CD4-positive, CD25-positive, alpha-beta regulatory T cell (primary cell): ENCODE measurements at places on chromosomes 7 and 10. TPM values are rescaled to one million over a fixed set of nuclear protein-coding genes. Genes with fewer than 3 reads are reported as not detected.

The NAT16 gene
- not detected for total RNA-seq

The SLC16A9 gene
- 0.42 TPM for total RNA-seq

The GRID2IP gene
- 0.15 TPM for total RNA-seq

The PURB gene
- total RNA-seq, result 29.9 TPM

The CCNY gene
- total RNA-seq, result 58.3 TPM

DNA sequence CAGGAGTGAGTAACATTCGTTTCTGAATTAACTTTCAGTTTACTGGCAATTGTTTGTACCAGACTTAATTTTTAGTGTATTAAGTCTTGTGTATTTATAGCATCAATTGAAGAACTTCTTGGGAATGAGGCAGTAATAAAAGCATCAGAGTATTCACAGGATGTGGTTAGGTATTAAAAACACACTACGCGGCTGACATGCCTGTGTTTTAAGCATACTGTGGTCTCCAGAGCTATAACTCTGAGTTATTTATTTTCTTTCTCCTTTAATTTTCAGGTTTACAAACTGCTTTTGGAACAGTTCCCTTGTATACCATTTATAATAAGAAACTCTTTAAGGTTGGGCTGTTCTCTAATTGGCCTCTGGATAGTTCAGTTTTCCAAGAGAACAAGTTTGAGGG is 626.1 kb upstream of the NRG3 start:
- no peaks in the 10 kb centered on the region for H3K4me1 ChIP-seq
- H3K27me3 ChIP-seq, result no peaks in the 10 kb centered on the region
- no peak overlapping the region for H3K27ac ChIP-seq
- no peak overlapping the region for H3K4me3 ChIP-seq
- no peaks in the 10 kb centered on the region for H3K36me3 ChIP-seq

DNA sequence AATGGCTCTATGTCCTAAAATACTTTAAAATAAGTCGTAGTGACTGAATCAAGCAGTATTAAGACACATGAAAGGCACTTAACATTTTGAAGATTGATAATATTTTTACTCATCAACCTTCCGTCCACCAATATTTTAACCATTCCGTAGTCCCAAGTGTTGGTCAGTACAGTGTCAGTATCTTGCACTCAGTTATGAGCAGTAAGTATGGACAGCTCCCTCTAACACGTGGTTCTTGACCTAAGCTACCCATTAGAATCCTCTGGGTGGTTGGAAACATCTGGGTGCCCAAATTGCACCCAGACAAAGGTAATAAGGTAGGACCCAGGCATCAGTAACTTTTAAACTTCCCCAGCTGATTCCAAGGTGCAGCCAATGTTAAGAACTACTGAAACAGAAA is 260.2 kb downstream of the HDAC9 start:
- H3K27me3 ChIP-seq, result no peaks in the 10 kb centered on the region
- no peaks in the 10 kb centered on the region for H3K4me1 ChIP-seq
- DNase-seq, result no peak
- no peaks in the 10 kb centered on the region for H3K36me3 ChIP-seq
- H3K4me3 ChIP-seq, result no peak overlapping the region

DNA sequence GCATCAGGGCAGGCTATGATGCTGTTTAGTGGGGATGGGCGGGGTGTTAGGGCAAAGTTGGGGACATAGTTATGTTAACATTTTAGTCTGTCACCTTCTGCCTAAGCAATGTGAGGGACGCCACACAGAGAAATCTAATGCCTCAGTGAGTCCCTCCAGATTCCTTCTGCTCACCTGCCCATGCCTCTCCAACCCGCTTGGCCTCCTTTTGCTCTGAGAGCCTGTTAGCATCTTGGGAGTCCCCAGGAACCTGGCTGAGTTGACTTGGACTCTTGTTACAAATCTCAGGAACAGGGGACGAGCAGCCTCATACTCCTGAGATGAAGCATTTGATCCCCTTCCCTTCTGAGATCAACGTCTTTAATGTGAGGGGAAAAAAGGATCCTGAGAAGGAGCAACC is 336.8 kb downstream of the CCSER2 start:
- no peaks in the 10 kb centered on the region for H3K27me3 ChIP-seq
- H3K27ac ChIP-seq, result no peak overlapping the region
- no peaks in the 10 kb centered on the region for H3K4me1 ChIP-seq

DNA sequence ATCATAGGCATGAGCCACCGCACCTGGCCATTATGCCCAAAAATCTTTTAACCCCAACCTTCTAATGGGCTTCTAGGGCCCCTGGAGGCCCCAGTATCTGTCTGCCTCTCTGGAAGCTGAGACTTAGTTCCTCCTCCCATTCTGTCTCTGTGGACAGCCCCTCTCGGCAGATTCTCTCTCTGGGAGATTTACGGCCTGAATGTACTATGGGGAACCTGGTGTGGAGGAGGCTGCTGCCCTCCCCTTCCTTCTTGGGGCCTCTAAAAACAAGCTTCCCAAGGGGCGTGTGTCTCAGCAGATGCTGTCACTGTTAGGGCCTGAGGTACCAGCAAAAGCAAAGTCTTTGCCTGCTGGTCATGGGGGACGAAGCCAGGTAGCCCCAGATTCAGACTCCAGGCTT is 35.8 kb upstream of the PRKAR1B start:
- no peak overlapping the region for H3K27ac ChIP-seq
- peaks cover 29% of the 10 kb centered on the region for H3K36me3 ChIP-seq
- no peak overlapping the region for H3K4me3 ChIP-seq
- H3K27me3 ChIP-seq, result no peaks in the 10 kb centered on the region

- DNase-seq, result no peak
- H3K4me1 ChIP-seq, result no peaks in the 10 kb centered on the region
- no peak overlapping the region for H3K27ac ChIP-seq
- H3K4me3 ChIP-seq, result no peak overlapping the region
- H3K27me3 ChIP-seq, result no peaks in the 10 kb centered on the region
Observed at GRCh38 chr7:74380720-74381119, 73.0 kb upstream of the GTF2IRD1 start.

DNA sequence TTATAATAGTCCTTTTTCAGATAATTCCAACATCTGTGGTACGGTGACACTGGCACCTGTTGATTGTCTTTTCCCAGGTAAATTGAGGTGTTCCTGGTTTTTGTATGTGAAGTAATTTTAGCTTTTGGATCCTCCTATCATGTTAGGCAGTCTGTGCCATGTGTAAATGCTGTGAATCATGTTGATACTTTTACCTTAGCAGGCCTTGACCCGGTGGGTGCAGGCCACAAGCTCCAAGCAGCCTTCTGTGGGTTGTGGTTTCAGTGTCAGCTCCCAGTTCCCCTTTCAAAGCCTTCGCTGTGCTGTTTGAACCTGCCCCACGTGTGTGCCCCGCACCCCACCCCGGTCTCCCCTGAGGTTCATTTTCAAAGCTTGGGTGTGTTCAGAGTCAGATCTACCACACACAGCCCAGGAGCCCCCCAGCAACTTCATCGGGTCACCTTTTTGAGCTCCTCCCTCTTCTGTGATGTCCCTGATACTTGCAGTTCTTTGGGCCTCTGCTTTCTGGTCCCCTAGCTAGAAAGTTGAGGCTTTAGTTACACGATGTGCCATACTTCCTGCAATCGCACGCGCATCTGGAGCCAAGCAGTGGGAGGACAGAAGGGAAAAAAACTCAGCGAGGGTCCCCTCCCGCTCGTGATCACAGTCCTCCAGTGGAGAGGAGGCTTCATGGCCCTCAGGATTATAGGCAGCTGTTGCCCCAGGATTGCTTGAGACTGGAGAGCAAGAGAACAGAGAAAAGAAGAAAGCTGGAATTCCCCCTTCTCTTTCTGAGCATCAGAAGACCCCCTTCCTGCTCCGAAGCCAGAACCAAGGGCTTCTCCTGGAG is 8.7 kb upstream of the BHLHA15 start:
- no peaks in the 10 kb centered on the region for H3K27me3 ChIP-seq
- DNase-seq, result peak; percentile 26
- H3K4me3 ChIP-seq, result peak overlapping the region; percentile 45
- H3K27ac ChIP-seq, result peak overlapping the region; percentile 48

DNA sequence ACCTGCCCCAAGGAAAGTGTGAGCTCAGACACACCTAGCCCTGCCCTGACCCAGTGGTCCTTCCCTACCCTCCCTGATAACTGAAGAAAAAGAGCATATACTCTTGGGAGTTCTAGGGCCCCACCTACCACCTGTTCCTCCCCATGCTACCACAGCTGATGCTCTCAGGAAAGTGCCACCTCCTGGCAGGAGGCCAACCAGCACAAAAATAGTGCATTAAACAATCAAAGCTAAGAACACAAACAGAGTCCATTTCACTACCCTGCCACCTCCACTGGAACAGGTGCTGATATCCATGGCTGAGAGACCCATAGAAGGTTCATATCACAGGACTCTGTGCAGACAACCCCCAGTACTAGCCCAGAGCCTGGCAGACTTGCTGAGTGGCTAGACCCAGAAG is 288.6 kb upstream of the PHF14 start:
- no peaks in the 10 kb centered on the region for H3K27me3 ChIP-seq
- no peak overlapping the region for H3K4me3 ChIP-seq
- no peak for DNase-seq
- H3K36me3 ChIP-seq, result no peaks in the 10 kb centered on the region
- no peaks in the 10 kb centered on the region for H3K4me1 ChIP-seq

DNA sequence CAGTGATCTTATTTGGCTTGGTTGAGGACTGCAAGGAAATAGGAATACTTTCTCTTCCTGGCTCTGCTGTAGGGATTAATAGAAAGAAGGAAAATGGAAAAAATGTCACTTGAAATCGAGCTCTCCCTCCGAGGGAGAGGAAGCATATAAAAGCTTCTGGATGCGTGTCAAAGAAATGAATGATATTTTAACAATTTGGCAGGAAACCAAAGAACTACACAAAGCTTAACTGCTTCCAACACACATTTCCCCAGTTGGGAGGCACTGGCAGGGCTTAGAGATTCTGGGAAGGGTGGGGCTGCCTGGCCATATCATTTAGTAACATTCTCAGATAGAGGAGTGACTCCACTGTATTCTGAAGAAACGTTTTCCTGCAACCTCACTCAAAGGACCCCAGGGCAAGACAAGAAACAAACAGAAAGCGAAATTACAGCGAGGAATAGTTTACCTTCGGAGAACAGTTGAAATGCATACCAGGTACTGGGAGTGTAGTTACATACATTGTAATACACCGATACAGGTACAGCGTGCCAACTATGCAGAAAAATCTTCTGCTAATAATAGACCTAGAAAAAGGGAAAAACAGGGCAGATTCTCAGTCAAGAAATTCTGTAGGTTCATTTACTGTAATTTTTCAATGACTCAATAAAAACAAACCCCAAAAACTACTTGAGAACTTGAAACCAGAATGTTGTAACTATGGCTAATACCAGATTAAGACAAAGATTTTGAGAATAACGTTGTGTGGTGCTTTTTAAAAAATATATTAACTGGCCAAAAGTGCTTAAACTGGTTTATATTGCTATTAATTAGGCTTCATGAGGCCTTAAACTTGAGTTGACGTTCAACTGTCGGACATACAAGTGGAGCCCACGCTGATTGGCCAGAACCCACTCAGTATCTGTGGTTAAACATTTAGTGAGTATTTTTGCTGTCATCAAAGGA is 75.7 kb upstream of the ASAH2 start:
- H3K27ac ChIP-seq, result no peak overlapping the region
- peaks cover 31% of the 10 kb centered on the region for H3K4me1 ChIP-seq
- no peak overlapping the region for H3K4me3 ChIP-seq
- peaks cover 25% of the 10 kb centered on the region for H3K36me3 ChIP-seq
